NCI-H2029 (cell line): ENCODE measurements at places on chromosomes 1 and 21.

GRCh38 chr21:15626031-15626430 lies 103.8 kb upstream of the USP25 start:
- no peak for DNase-seq

- no peak for DNase-seq
Measured at GRCh38 chr1:66540434-66541032, 6.6 kb downstream of the SGIP1 start.

GRCh38 chr21:36471254-36471723 lies 8.6 kb downstream of the CLDN14 start:
- no peak for DNase-seq

DNA sequence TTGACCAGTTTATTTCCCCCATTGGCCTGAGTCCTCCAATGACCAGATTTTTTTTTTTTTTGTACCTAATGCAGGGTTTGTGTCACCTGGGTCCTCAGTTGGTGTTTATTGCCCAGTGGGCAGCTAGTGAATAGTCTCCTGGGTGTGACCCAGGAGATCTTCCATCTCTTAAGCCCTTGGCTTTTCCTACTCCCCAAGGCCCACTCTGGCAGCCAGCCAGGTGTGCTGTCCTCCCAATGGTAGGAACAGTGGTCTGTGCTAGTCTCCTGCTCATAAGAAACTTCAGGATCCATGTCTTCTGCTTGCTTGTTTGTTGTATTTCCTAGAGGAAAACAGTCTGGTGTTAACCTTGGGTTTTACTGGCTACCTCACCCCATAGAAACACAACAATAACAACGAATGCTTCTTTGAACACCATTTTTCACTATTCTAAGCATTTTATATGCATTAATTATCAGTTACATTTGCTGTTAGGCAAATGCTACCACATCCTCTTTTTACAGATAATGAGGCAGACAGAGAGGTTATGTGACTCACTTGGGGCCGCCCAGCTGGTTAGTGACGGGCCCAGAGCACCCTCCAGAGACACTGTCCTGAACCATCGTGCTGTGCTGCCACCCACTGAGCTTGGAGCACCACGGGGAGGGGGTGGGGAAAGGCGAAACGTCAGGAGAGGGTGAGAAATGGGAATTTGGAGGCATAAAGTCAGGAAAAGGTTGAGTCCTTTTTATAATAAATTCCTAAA lies 107.5 kb downstream of the HIVEP3 start:
- no peak for DNase-seq

- no peak for DNase-seq
Measured at GRCh38 chr1:3617806-3618345, 6.6 kb upstream of the MEGF6 start.

DNA sequence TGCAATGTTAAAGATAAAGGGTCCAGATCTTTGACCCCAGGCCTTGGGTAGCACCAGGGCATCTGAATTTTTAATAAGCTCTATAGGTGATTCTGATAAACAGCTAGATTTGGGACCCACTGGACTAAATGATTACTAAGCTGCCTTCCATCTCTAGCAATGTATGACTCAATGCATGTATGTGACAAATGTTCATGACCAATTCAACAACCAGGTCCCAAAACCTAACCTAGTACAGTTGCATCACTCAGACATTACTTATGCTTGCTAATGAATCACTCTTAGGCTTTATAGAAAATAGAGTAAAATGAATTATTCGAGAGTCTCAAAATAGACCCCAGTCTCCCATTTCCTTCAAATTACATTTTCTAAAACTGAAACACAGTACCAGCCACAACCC lies 35.5 kb downstream of the RCAN1 start:
- no peak for DNase-seq
